ENCODE measurements at places on chromosomes 6 and 20. TPM values are rescaled to one million over a fixed set of nuclear protein-coding genes. Genes with fewer than 3 reads are reported as not detected.

- H3K4me1 ChIP-seq: no peaks in the 10 kb centered on the region
- DNase-seq: no peak
- no peak overlapping the region for H3K27ac ChIP-seq
- H3K27me3 ChIP-seq: no peaks in the 10 kb centered on the region
Measured at GRCh38 chr20:23510000-23510590, 19.2 kb downstream of the CST8 start.

Gene SNX3
- polyA plus RNA-seq: 316 TPM

GRCh38 chr6:38055203-38055589 lies 235.7 kb downstream of the ZFAND3 start:
- no peak overlapping the region for H3K27ac ChIP-seq
- H3K4me1 ChIP-seq: peaks cover 30% of the 10 kb centered on the region
- no peak overlapping the region for H3K4me3 ChIP-seq
- DNase-seq: no peak
- H3K36me3 ChIP-seq: no peaks in the 10 kb centered on the region

- peak overlapping the region; percentile 23 for H3K27ac ChIP-seq
- no peak for DNase-seq
- H3K27me3 ChIP-seq: no peaks in the 10 kb centered on the region
- peaks cover 10% of the 10 kb centered on the region for H3K4me1 ChIP-seq
Measured at GRCh38 chr6:27687154-27688013, 214.5 kb upstream of the ZNF184 start.

Gene C6orf15
- polyA plus RNA-seq: 0.08 TPM

DNA sequence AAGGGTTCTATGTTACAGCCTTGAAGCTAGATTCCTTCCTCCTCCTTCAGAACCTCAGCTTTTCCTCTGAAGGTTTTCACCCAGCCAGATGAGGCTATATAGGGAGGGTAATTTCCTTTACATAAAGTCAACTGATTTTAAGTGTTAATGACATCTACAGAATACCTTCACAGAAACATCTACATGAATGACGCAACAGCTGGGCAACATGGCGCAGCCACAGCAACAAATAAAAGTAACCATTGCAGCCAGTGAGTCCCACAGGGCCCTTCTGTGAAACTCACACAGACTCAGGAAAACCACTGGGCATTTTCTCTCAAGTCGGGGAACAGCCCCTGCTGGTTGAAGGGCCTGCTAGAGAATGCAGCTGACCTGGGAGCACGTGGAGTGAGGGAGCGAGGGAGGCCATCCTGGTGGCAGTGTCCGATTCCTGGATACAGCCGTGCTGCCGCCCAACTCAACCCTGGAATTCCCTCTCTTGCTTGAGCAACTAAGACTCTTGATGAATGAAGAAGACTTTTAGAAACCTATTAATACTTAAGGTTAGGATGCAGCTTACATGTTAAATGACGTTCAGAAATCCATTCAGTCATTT lies 176.4 kb downstream of the PACRG start:
- no peaks in the 10 kb centered on the region for H3K27me3 ChIP-seq
- no peak overlapping the region for H3K27ac ChIP-seq
- no peaks in the 10 kb centered on the region for H3K4me1 ChIP-seq
- DNase-seq: no peak
- H3K36me3 ChIP-seq: no peaks in the 10 kb centered on the region
- no peak overlapping the region for H3K4me3 ChIP-seq

Gene PAK5
- polyA plus RNA-seq: 0.01 TPM

- H3K27me3 ChIP-seq: no peaks in the 10 kb centered on the region
- H3K4me1 ChIP-seq: peaks cover 5% of the 10 kb centered on the region
- no peak overlapping the region for H3K4me3 ChIP-seq
- no peaks in the 10 kb centered on the region for H3K36me3 ChIP-seq
- H3K27ac ChIP-seq: no peak overlapping the region
- no peak for DNase-seq
Measured at GRCh38 chr20:40676491-40677269, 12.4 kb downstream of the MAFB start.

GRCh38 chr20:39398656-39399055 lies 436.5 kb downstream of the DHX35 start:
- H3K27ac ChIP-seq: no peak overlapping the region
- no peak overlapping the region for H3K4me3 ChIP-seq
- no peak for DNase-seq
- H3K4me1 ChIP-seq: no peaks in the 10 kb centered on the region

GRCh38 chr6:137095651-137096238 lies 51.0 kb upstream of the IL20RA start:
- H3K4me3 ChIP-seq: no peak overlapping the region
- peaks cover 3% of the 10 kb centered on the region for H3K4me1 ChIP-seq
- H3K27ac ChIP-seq: no peak overlapping the region
- H3K36me3 ChIP-seq: no peaks in the 10 kb centered on the region
- no peak for DNase-seq

- H3K4me3 ChIP-seq: no peak overlapping the region
- no peaks in the 10 kb centered on the region for H3K27me3 ChIP-seq
- H3K4me1 ChIP-seq: no peaks in the 10 kb centered on the region
- no peak for DNase-seq
Measured at GRCh38 chr6:80235647-80236046, 129.2 kb downstream of the BCKDHB start.

GRCh38 chr6:107033126-107033525 lies 5.1 kb downstream of the MTRES1 start:
- DNase-seq: no peak
- H3K27me3 ChIP-seq: no peaks in the 10 kb centered on the region
- H3K4me3 ChIP-seq: no peak overlapping the region
- H3K27ac ChIP-seq: no peak overlapping the region

GRCh38 chr6:137403855-137404254 lies 90.3 kb downstream of the OLIG3 start:
- H3K4me1 ChIP-seq: no peaks in the 10 kb centered on the region
- H3K27ac ChIP-seq: no peak overlapping the region
- H3K4me3 ChIP-seq: no peak overlapping the region

- no peak overlapping the region for H3K4me3 ChIP-seq
- H3K27me3 ChIP-seq: peaks cover 4% of the 10 kb centered on the region
- no peak for DNase-seq
- H3K27ac ChIP-seq: no peak overlapping the region
- no peaks in the 10 kb centered on the region for H3K4me1 ChIP-seq
Measured at GRCh38 chr20:37651932-37652331, 41.9 kb upstream of the CTNNBL1 start.

Gene TRIM31
- not detected for polyA plus RNA-seq

- H3K27me3 ChIP-seq: no peaks in the 10 kb centered on the region
- DNase-seq: no peak
- peaks cover 31% of the 10 kb centered on the region for H3K4me1 ChIP-seq
- H3K27ac ChIP-seq: no peak overlapping the region
- no peaks in the 10 kb centered on the region for H3K36me3 ChIP-seq
Measured at GRCh38 chr20:57009355-57009754, 257.1 kb downstream of the BMP7 start.

Gene NKX2-4
- not detected for polyA plus RNA-seq

Gene ZNF341
- polyA plus RNA-seq: 3.2 TPM

GRCh38 chr6:162821102-162821501 lies 93.3 kb downstream of the PACRG start:
- no peak for DNase-seq
- no peaks in the 10 kb centered on the region for H3K36me3 ChIP-seq
- no peak overlapping the region for H3K4me3 ChIP-seq
- H3K27ac ChIP-seq: no peak overlapping the region

Gene ID4
- 0.10 TPM for polyA plus RNA-seq

Gene BCAS1
- polyA plus RNA-seq: not detected

GRCh38 chr6:148364056-148364824 lies 21.6 kb downstream of the SASH1 start:
- H3K27me3 ChIP-seq: no peaks in the 10 kb centered on the region
- no peak overlapping the region for H3K4me3 ChIP-seq
- DNase-seq: no peak
- peaks cover 23% of the 10 kb centered on the region for H3K4me1 ChIP-seq
- H3K27ac ChIP-seq: no peak overlapping the region

GRCh38 chr6:14642136-14642505 lies 524.5 kb downstream of the CD83 start:
- H3K36me3 ChIP-seq: no peaks in the 10 kb centered on the region
- peaks cover 6% of the 10 kb centered on the region for H3K4me1 ChIP-seq
- no peak overlapping the region for H3K27ac ChIP-seq
- H3K27me3 ChIP-seq: no peaks in the 10 kb centered on the region
- no peak for DNase-seq

Gene FOXF2
- polyA plus RNA-seq: 0.34 TPM

Gene HLA-DQB1
- 78.0 TPM for polyA plus RNA-seq

DNA sequence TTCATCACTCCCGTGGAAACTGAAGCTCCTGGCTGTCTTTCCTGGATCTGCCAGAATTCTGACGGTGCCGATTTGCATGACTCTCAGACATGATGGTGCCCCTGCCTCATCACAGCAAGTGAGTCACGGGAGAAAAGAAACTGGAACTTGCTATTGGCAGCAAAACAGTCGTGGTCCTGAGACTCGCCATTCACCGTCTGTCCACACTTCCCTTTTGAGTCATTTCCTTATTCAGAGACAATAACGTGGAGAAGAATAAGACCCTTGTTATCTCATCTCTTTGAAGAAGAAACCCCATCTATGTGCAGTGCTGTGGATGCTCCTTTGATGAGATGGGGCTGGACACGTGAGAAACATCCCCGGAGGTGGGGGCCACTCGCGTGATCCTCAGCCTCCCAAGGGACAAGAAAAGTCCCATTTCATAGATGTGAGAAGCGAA lies 4.2 kb downstream of the GPR31 start:
- no peak for DNase-seq
- no peaks in the 10 kb centered on the region for H3K4me1 ChIP-seq
- H3K4me3 ChIP-seq: no peak overlapping the region
- no peak overlapping the region for H3K27ac ChIP-seq

Gene PTGIS
- not detected for polyA plus RNA-seq

GRCh38 chr6:38262609-38263008 lies 377.1 kb downstream of the BTBD9 start:
- no peaks in the 10 kb centered on the region for H3K27me3 ChIP-seq
- H3K4me1 ChIP-seq: peaks cover 39% of the 10 kb centered on the region
- no peaks in the 10 kb centered on the region for H3K36me3 ChIP-seq
- H3K4me3 ChIP-seq: peak overlapping the region; percentile 54
- H3K27ac ChIP-seq: no peak overlapping the region
- no peak for DNase-seq

Gene RANBP9
- 36.7 TPM for polyA plus RNA-seq

GRCh38 chr6:169785566-169785965 lies 34.1 kb downstream of the ERMARD start:
- H3K4me1 ChIP-seq: peaks cover 10% of the 10 kb centered on the region
- H3K36me3 ChIP-seq: no peaks in the 10 kb centered on the region
- H3K4me3 ChIP-seq: no peak overlapping the region
- H3K27me3 ChIP-seq: no peaks in the 10 kb centered on the region
- DNase-seq: no peak
- H3K27ac ChIP-seq: no peak overlapping the region

DNA sequence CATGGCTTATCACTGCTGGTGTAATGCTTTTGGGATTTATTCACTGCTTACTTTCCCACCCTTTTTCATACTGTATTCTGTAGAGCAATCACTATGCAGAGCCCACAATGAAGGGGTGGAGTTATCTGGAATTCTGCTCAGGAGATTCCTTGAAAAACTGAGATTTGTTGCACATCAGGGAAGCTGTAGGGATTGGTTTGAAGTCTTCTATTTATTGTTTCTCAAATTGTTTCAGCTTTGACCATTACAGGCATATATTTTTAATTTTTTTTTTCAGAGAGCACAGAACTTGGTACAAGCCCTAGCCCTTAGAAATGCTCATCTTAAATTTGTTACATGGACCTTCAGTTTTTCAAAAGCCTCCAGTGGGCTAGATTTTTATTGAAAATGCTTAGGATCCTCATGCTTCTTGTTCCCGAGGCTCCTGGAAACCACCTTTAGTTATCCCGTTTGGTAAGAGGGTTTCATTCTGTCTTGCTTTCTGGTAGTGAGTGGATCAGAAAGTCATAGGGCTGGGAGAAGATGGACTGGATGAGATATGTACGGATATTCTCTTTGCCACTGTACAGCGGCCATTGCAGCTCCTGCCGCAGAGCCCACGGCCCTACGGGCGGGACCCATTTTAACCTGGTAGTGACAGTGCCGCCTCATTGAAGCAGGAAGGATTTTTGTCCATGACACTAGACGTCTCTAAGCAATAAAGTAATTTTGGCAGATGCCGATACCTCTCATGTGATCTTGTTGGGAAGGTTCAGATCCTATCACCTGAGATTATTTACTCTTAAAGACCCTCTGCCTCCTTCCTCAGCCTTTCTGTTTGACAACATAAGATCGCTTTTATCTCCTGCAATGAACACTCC lies 45.3 kb upstream of the ZNF184 start:
- H3K4me3 ChIP-seq: peak overlapping the region; percentile 65
- H3K36me3 ChIP-seq: no peaks in the 10 kb centered on the region
- DNase-seq: no peak
- peaks cover 24% of the 10 kb centered on the region for H3K27me3 ChIP-seq
- peaks cover 5% of the 10 kb centered on the region for H3K4me1 ChIP-seq
- H3K27ac ChIP-seq: peak overlapping the region; percentile 75

DNA sequence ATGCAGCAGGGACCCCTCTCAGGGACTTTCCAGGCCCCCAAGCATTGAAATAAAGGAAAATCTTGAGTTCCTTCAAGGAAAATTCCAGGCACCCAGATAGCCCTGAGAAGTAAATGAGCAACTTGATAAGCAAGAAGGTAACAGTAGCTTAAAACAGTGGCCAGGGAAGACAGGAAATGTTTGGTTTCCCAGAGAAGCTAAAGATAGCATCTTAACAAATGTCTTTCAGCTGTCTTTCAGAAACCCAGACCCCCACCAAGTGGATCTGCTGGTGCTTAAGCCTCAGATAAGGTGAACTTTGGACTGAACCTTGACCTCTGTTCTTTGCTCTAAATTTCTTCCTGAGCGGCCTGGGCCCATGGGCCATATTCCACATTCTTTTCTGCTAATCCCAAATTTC lies 117.8 kb upstream of the CST7 start:
- no peak overlapping the region for H3K27ac ChIP-seq
- H3K36me3 ChIP-seq: no peaks in the 10 kb centered on the region
- H3K4me3 ChIP-seq: no peak overlapping the region

DNA sequence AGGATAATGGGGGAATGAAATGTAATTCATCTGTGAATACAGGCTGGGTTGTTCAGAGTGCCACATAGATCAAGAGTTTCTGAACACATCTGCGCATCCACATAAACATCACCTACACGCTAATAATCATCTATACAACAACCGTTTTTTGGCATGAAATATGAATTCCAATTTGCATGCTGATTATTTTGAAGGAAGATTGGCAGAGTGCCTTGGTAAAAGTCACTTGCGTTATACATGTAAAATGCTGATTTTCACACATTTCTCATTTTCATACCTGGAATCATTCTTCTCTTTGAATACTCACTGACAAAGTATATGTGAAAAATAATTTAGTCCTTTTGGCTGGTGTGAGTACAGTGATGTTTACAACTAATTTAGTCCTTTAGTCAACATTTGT lies 17.7 kb downstream of the COL9A1 start:
- H3K4me1 ChIP-seq: no peaks in the 10 kb centered on the region
- H3K36me3 ChIP-seq: no peaks in the 10 kb centered on the region
- H3K4me3 ChIP-seq: no peak overlapping the region
- no peak overlapping the region for H3K27ac ChIP-seq
- no peak for DNase-seq

- no peak overlapping the region for H3K27ac ChIP-seq
- peaks cover 7% of the 10 kb centered on the region for H3K4me1 ChIP-seq
- no peaks in the 10 kb centered on the region for H3K27me3 ChIP-seq
- no peak overlapping the region for H3K4me3 ChIP-seq
- H3K36me3 ChIP-seq: no peaks in the 10 kb centered on the region
Measured at GRCh38 chr20:12963416-12963815, 45.4 kb upstream of the SPTLC3 start.

- peaks cover 99% of the 10 kb centered on the region for H3K27me3 ChIP-seq
- no peak overlapping the region for H3K27ac ChIP-seq
- H3K4me1 ChIP-seq: peaks cover 5% of the 10 kb centered on the region
- no peak overlapping the region for H3K4me3 ChIP-seq
- no peaks in the 10 kb centered on the region for H3K36me3 ChIP-seq
Measured at GRCh38 chr20:21514553-21515251, 838 bp upstream of the NKX2-2 start.

Gene OPN5
- polyA plus RNA-seq: 0.04 TPM

Gene PTK7
- 81.0 TPM for polyA plus RNA-seq

Measured in keratinocyte (primary cell).